Fibroblast of lung (primary cell): ENCODE measurements at places on chromosomes 2 and 18. TPM values are rescaled to one million over a fixed set of nuclear protein-coding genes. Genes with fewer than 3 reads are reported as not detected.

- no peak for DNase-seq
Measured at GRCh38 chr2:188307850-188308283, 16.2 kb downstream of the GULP1 start.

DNA sequence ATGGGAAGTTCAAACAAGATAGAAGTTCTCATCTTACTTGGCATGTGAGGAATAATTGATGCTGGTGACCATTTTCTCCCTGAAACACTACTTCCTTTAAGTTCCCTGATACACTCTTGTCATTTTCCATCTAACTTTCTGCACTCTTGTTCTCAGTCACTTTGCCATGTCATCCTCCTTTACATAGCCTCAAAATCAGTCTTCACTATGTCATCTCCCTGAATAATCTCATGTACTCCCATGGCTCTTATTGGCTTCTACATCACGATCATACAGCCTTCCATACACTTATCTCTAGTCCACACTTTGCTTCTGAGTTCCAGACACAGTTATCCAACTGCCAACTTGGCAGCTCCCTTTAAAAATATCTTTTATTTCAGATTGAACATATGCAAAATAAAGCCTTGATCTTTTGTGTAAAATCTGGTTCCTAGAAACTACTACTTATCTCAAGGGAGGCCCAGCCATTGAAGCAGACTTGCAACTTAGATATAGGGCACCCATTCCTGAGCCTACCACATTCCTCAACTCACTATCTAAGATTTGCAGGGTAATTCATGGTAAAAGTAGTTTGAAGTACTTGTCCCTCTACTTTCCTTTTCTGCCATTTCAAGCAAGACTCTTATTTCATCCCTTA, 1070.2 kb upstream of the NXPH2 start:
- no peak for DNase-seq

GRCh38 chr2:119242276-119243119, 18.9 kb downstream of the STEAP3 start:
- no peak for DNase-seq

DES gene
- 3.8 and 11.0 TPM in 2 replicates for polyA plus RNA-seq
